ENCODE measurements at places on chromosomes 11 and 22. TPM values are rescaled to one million over a fixed set of nuclear protein-coding genes. Genes with fewer than 3 reads are reported as not detected.
A peak's percentile ranks its signal among the peaks of the same experiment; 100 is the strongest.

DNA sequence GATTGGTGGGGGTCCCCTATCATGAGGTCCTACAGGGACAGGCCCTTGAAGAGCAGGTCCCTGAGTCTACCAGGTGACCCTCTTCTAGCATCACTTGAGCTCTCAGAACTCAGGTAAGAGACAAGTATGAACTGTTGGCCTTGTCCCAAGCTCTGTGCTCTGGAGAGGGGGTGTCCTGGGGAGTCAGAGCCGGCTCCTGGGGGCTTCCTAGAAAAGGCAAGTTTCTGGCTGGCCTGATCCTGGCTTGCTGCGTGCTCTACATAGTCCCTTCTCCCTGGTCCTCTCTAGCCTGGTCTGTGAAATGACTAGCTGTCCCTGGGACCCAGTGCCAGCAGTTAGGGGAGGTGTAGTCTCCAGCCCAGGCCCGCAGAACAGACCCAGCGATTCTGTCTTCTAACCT is 11.4 kb downstream of the ATG16L2 start:
- peaks cover 81% of the 10 kb centered on the region for H3K36me3 ChIP-seq
- no peak overlapping the region for H3K4me3 ChIP-seq
- H3K27me3 ChIP-seq = no peaks in the 10 kb centered on the region

- no peaks in the 10 kb centered on the region for H3K4me1 ChIP-seq
- peaks cover 5% of the 10 kb centered on the region for H3K36me3 ChIP-seq
- no peaks in the 10 kb centered on the region for H3K27me3 ChIP-seq
- H3K27ac ChIP-seq = no peak overlapping the region
- no peak overlapping the region for H3K4me3 ChIP-seq
Measured at GRCh38 chr11:125431481-125431880, 64.6 kb downstream of the FEZ1 start.

DNA sequence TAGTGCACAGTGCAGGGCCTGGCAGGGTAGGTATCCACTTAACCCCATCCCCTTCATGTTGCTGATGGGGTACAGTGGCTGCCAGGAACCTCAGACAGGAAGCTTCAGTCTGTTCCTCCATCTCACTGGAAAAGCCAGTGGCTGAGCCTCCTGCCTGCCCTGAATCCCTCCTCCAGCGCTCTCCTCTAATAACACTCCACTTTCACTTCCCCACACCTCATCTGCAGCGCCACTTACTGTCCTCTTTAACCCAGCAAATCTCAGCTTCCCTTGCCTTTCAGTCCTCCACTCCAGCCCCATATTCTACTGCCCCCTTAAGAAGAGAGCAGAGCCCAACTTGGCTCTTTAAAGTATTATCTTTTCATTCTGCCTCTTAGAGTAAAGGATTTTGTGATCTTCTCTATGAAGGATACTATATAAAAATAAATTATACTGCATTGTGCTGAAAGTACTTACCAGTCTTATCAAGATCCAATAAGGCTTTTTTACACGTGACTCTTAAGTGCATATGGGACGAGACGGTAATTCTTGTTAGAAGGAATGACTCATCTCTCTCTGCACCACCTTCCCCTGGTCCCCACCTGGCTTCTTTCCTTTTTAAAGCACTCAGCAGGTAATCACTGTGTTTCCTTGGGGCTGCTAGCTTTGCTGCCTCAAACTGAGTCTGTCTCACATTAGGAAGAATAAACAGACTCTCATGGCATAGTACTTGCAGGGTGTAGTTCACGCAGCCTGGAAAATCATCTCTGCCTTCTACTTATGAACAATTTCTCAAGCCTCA is 238.0 kb upstream of the NARS2 start:
- no peaks in the 10 kb centered on the region for H3K36me3 ChIP-seq
- no peak overlapping the region for H3K27ac ChIP-seq
- DNase-seq = no peak
- H3K27me3 ChIP-seq = no peaks in the 10 kb centered on the region
- peaks cover 18% of the 10 kb centered on the region for H3K4me1 ChIP-seq

The SAA1 gene
- 13.9 TPM for total RNA-seq

The OR2D2 gene
- not detected for total RNA-seq

The TRIM34 gene
- total RNA-seq = 11.4 TPM

GRCh38 chr22:32333769-32334659 is 23.7 kb upstream of the RFPL3 start:
- DNase-seq = no peak
- no peak overlapping the region for H3K4me3 ChIP-seq
- no peak overlapping the region for H3K27ac ChIP-seq
- H3K4me1 ChIP-seq = no peaks in the 10 kb centered on the region

The AMPD3 gene
- 9.4 TPM for total RNA-seq

- no peak overlapping the region for H3K27ac ChIP-seq
- no peak for DNase-seq
- H3K27me3 ChIP-seq = no peaks in the 10 kb centered on the region
Measured at GRCh38 chr11:108666373-108666772, 1.5 kb downstream of the DDX10 start.

- peak overlapping the region; percentile 71 for H3K27ac ChIP-seq
- no peak overlapping the region for H3K4me3 ChIP-seq
- DNase-seq = no peak
Measured at GRCh38 chr22:41369837-41370236, 11.9 kb upstream of the TEF start.

- no peak for DNase-seq
- H3K36me3 ChIP-seq = no peaks in the 10 kb centered on the region
- H3K27me3 ChIP-seq = no peaks in the 10 kb centered on the region
- no peaks in the 10 kb centered on the region for H3K4me1 ChIP-seq
- H3K27ac ChIP-seq = no peak overlapping the region
- H3K4me3 ChIP-seq = no peak overlapping the region
Measured at GRCh38 chr11:78869293-78869692, 294.6 kb upstream of the NARS2 start.

The OR8J3 gene
- not detected for total RNA-seq

DNA sequence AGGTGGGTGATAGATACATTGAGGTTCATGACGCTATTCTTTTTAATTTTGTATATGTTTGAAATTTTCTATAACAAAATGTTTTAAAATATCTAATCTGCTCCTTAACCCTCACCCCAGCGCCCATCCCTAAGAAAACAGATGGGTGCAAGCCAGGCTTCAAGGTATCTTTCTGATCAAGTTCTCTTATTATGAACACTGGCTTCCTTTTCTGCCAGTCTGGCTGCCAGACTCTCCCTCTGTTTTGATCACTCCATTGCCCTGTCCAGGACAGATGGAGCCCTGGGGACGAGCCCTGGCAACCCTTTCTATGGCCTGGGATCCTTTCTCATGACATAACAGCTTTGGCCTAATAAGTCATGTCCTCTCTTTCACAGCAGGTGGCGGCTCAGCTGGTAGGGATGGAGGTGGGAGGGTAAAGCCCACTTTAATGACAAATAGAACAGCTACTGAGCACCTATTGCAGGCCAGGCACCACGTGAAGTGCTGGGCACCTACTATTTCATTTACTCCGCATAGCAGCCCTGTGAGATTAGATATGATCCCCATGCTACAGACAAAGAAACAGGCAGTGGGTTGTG is 38.4 kb downstream of the DRD2 start:
- no peak for DNase-seq
- H3K36me3 ChIP-seq = no peaks in the 10 kb centered on the region
- no peaks in the 10 kb centered on the region for H3K27me3 ChIP-seq

The WT1 gene
- total RNA-seq = not detected

The B4GALNT4 gene
- not detected for total RNA-seq

DNA sequence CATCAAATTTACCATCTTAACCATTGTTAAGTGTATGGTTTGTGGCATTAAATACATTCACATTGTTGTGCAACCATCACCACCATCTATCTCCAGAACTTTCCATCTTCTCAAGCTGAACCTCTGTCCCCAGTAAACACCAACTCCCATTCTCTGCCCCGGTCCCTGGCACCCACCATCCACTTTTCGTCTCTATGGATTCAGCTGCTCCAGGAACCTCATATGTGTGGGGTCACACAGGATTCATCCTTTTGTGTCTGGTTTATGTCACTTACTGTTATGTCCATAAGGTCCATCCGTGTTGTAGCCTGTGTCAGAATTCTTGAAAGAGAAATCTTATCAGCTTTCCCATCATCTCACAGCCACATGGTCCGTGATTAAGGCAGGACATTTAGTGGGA is 16.3 kb downstream of the TSPAN32 start:
- H3K4me3 ChIP-seq = no peak overlapping the region
- no peak overlapping the region for H3K27ac ChIP-seq
- DNase-seq = no peak
- H3K27me3 ChIP-seq = no peaks in the 10 kb centered on the region
- peaks cover 25% of the 10 kb centered on the region for H3K4me1 ChIP-seq

- no peaks in the 10 kb centered on the region for H3K27me3 ChIP-seq
- peak overlapping the region; percentile 12 for H3K27ac ChIP-seq
- DNase-seq = peak; percentile 12
- no peak overlapping the region for H3K4me3 ChIP-seq
Measured at GRCh38 chr22:47292546-47293320, 530.3 kb downstream of the TBC1D22A start.

The PYGM gene
- total RNA-seq = 1.8 TPM

DNA sequence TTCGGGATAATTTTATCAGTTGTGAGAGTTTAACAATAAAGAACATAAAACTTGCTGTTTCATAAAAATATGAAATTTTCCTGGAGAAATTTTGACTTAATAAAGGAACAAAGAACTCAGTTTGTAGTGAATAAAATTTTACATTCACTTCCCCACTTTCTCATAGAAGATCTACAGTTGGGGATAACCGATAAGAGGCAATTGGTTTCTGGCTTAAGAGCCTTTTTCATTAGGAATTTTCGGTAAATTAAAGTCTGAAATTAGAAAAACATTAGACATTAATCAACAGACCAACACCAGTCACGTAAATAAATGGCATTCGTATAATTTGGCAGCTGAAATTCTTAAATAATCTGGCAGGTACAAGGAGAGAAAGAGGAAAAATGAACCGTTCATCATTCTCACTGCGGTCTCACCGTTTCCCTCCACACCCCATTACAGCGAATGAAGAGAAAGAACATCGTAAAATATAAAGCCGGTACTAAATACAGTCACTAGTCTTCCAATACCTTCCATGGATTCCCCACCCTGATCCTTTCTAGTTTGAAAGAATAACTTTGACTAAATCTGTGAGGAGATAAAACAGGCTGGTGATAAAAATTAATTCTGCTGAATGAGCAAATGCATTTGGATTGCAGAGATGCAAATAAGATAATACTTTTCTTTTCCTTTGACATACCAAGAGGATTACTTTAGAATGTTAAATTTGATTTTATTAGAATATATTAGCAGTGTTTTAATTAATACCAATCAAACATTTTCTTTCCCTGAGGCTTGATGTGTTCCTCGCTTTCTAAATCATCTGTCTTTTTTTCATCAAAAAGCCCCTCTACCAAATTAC is 19.5 kb downstream of the BLID start:
- H3K36me3 ChIP-seq = no peaks in the 10 kb centered on the region
- H3K4me1 ChIP-seq = no peaks in the 10 kb centered on the region
- H3K27me3 ChIP-seq = peaks cover 45% of the 10 kb centered on the region
- no peak for DNase-seq
- peak overlapping the region; percentile 81 for H3K27ac ChIP-seq
- H3K4me3 ChIP-seq = peak overlapping the region; percentile 47

DNA sequence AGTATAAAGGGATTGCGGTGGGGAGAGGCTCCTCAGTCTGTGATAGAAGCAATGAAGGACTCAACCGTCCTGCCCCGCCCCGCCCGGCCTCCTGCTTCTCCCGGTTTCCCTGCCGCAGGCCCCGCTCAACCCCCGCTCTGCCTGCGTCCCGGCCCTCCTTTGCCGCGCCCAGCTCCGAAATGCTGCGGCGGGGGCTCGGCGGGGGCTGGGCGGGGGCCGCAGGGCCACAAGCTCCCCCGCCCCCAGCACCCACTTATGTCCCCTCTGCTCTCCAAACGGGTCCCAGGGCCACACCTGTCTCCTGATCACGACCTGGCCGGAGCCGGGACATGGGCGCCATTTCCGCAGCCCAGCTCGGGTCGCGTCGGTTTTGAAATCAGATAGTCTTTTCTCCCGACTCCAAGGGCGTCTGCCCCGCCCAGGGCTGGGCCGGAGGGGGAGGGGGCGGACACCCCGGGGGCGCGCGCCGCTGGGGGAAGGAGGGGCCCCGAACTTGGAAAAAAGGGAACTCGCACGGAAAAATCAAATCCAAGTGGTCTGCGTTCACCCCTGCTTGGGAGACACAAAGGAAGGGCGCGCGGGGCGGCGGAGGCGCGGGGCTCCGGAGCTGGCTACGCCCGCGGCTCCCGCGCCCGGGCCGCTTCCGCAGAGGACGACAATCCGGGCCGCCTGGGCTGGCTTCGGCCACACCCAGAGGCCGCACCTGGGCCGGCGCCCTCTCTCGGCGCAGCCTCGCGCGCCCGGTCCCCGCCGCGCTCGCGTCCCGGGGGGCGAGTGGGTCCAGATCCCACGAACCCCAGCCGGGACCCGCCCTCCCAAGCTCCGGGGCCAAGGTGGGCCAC is 70.6 kb upstream of the EP300 start:
- no peaks in the 10 kb centered on the region for H3K27me3 ChIP-seq
- H3K36me3 ChIP-seq = no peaks in the 10 kb centered on the region
- DNase-seq = peak; percentile 89
- peak overlapping the region; percentile 96 for H3K27ac ChIP-seq

The APOA4 gene
- not detected for total RNA-seq

The OR5B21 gene
- not detected for total RNA-seq

GRCh38 chr11:118171269-118172062 is 5.0 kb downstream of the SCN2B start:
- peak overlapping the region; percentile 13 for H3K4me3 ChIP-seq
- H3K27me3 ChIP-seq = no peaks in the 10 kb centered on the region
- H3K4me1 ChIP-seq = peaks cover 18% of the 10 kb centered on the region
- H3K36me3 ChIP-seq = no peaks in the 10 kb centered on the region
- peak; percentile 91 for DNase-seq
- H3K27ac ChIP-seq = no peak overlapping the region

The TRIM29 gene
- not detected for total RNA-seq

GRCh38 chr11:75574698-75575602 is 12.9 kb downstream of the SERPINH1 start:
- no peak overlapping the region for H3K27ac ChIP-seq
- peaks cover 9% of the 10 kb centered on the region for H3K4me1 ChIP-seq
- H3K4me3 ChIP-seq = no peak overlapping the region
- no peaks in the 10 kb centered on the region for H3K27me3 ChIP-seq
- no peak for DNase-seq

GRCh38 chr11:76939219-76939631 is 78.5 kb downstream of the ACER3 start:
- no peaks in the 10 kb centered on the region for H3K27me3 ChIP-seq
- no peaks in the 10 kb centered on the region for H3K4me1 ChIP-seq
- no peak overlapping the region for H3K4me3 ChIP-seq
- peaks cover 16% of the 10 kb centered on the region for H3K36me3 ChIP-seq
